GF-D8 (cell line): ENCODE measurements at places on chromosomes 3 and 15.

GRCh38 chr15:77768107-77768506, 135.4 kb upstream of the LINGO1 start:
- no peak for DNase-seq

DNA sequence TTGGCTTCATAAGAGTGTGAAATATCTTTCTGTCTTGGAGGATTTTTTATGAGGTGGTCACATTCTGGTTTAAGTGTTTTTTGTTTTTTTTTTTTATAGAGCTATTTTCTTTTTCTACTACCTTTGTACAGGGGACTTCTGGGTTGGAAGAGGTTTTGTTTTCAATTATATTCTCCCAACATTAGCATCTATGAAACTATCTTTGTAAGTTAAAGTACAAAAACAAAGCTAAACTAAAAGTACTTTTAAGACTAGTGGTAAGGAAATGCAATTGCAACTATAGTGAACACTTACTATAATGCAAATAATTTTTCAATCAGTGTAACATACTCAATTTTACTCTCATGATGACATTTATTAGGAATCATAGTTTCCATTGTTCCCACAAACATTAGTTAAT, 688.2 kb downstream of the SI start:
- DNase-seq: no peak

DNA sequence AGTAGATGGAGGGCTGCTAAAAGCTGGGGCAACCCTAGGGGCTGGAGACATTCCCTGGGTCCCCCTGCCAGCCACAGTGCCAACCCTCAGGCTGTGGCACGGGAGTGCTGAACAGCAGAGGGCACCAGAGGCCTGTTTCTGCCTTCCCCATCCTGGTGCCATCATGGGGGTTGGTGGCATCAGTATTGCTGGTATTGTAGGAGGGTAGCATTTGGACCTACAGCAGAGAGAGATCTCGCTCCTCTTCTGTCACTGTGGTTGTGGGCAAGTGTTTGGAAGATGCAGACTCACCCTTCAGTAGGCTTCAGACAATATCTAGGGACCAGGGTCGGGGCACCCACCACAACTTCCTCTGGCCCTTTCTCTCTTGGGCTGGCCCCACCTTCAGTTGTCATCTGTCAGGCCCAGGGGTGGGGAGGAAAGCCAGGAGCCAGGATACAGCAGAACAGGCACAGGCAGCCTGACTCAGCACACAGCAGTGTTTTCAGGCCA, 123.5 kb downstream of the RPLP1 start:
- DNase-seq: no peak

- no peak for DNase-seq
Measured at GRCh38 chr15:36734366-36734765, 154.9 kb downstream of the CDIN1 start.

GRCh38 chr3:134033315-134033996, 3.7 kb upstream of the SLCO2A1 start:
- no peak for DNase-seq

- DNase-seq: no peak
Measured at GRCh38 chr3:30692498-30693130, 86.2 kb downstream of the TGFBR2 start.

- DNase-seq: no peak
Measured at GRCh38 chr15:79076661-79077060, 13.9 kb downstream of the RASGRF1 start.

DNA sequence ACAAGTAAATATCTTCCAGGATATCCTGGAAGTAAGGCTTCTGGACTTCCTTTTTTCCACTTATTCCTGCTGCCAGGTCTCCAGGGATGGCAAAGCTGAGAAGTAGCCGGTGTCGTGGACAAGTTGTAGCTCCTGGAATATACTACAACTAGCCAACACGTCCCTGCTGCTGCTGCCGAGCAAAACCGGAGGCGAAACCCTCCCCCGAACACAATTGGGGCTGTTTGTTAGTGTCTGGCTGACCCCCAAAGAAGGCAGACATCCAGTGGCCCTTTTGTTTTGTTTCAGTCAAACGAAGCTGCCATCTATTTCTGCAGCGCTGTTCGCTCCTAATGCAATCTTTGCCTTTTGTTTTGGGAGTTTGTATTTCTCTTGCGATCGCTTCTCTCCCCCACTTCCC, 45.3 kb upstream of the EIF5A2 start:
- DNase-seq: no peak

- DNase-seq: no peak
Measured at GRCh38 chr3:79027593-79027992, 740.2 kb downstream of the ROBO1 start.

GRCh38 chr3:15348246-15348645, 15.9 kb upstream of the SH3BP5 start:
- DNase-seq: no peak

DNA sequence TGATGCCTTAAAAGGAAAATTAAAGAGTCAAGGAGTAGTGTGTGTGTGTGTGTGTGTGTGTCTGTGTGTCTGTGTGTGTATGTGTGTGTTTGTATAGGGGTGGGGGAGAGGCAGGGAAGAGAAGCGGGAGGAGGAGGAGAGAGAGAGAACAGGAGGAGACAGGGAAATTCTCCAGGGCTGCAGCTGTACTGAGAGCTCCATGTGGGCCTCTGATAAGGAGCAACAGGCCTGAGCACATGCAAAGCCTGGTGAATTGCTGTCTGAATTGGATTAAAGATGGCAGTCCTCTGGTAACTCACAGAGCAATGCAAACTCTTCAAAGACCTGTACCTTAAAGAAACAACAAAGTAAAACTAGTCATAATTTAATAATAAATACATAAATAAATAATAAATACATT, 70.6 kb downstream of the SEMA6D start:
- no peak for DNase-seq

DNA sequence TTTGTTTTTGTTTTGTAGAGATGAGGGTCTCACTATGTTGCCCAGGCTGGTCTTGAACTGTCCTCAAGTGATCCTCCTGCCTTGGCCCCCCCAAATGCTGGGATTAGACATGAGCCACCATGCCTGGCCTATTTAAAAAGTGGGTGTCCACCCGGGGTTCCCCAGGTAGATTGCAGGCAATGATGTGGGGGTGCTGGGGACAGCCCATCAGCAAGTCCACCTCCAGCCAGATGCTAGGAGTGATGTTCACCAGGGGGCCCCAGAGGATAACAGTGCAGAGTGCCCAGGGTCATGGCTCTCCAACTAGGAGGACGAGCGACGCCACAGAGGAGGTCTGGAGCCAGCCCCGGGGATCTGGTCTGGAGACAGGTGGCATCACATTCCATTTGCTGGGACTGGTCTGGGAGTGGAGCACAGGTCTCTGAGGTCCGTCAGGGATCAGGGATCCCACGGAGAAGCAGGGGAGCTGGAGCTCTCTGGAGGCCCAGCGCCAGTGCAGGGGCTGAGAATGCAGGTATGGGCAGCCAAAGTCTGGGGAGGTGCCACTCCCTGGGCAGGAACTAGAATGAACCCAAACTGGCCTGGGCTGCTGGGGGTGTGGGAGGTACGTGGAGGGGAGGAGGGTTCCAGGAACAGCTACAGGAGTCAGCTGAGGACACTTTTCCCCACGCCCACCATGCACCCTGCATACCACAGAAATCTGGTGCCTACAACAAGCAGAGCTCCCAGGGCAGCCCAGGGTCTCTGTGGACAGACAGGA, 51.2 kb upstream of the PCSK6 start:
- DNase-seq: no peak

DNA sequence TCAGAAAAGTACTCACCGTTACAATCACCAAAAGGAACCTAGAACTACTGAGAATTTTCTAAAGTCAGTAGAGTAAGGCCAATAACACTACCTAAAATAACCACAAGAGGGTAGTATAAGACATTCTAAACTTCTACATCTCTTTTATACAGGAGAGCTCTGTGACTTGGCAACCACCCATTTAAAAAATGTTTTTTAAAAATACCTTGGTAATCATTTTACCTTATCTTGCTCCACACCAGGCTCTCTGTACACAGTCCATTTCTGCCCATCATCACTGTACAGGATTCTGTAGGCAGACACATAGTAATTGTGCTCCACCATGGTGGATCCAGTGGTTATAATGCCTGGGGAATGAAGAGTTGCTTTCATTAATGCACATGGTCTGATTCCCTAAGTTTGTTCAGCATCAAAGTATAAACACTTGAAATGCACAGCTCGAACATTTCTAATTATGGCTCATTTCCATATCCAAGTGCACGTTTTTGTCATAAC, 54.5 kb downstream of the ST3GAL6 start:
- DNase-seq: peak; percentile 6

- no peak for DNase-seq
Measured at GRCh38 chr3:111200027-111200426, 128.4 kb downstream of the NECTIN3 start.

- DNase-seq: no peak
Measured at GRCh38 chr3:72334681-72335457, 513.4 kb downstream of the SHQ1 start.

- DNase-seq: peak; percentile 34
Measured at GRCh38 chr15:75891895-75892294, 11.8 kb upstream of the FBXO22 start.

DNA sequence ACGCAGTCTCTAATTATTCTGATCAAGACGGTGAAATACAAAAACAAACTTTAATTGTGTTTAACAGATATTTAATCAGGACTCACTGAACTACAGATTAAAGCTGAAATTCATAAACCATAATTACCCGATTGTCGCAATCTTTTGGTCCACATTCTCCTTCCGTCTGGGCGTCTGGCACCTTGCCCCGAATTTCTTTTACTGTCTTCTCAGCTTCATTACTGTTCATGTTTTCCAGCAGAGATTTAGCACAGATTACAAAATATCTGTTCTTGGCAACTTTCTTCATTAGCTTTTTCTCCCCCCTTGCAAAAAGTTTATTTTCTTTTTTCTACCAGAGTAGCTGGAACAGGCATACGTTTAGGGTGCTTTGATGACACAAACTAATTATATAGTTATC, 271.4 kb downstream of the TIGIT start:
- DNase-seq: no peak

DNA sequence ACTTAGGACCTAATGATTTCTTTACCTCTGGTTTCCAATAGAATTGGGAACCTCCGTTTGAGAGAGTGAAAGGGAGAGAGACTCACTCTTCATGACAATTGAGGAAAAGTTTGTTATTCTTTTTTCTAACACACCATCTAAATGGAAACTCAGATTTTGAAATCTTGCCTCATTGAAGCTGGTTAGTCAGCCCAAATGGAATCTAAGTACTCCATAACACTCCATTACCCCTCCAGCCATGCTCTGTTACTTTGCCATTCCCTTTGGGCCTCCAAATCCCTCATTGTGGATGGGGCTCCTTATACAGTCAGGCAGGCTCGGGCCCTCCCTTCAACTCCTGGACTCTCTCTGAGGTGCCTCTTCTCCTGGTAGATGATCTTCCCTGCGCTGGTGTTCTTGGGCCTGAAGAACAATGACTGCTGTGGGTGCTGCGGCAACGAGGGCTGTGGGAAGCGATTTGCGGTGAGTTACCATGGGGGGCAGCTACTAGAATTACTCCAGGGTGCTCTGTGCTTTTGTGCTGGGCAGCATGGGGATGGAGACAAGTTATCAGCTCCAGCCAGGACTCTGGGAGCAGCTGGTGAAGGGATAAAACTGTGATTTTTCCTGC, 1.1 kb downstream of the TM4SF4 start:
- DNase-seq: no peak

DNA sequence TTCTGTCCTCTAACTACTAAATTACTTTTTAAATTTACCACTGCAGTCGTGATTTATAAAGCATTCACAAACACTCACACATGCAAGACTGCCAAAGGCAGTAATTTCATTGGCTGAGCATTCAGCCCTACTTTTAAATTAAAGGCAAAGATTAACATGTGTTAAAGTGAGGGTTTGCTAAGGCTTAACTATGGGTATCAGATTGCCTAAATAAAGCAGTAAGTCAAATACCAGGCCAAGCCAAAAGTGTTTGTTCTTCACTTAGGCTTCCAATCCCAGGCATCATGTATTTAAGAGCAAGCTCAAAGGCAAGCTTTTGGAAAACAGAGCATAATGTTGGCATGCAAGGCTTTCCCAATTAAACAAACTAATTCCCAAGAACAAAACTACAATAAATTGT, 187.3 kb downstream of the SUCNR1 start:
- no peak for DNase-seq

DNA sequence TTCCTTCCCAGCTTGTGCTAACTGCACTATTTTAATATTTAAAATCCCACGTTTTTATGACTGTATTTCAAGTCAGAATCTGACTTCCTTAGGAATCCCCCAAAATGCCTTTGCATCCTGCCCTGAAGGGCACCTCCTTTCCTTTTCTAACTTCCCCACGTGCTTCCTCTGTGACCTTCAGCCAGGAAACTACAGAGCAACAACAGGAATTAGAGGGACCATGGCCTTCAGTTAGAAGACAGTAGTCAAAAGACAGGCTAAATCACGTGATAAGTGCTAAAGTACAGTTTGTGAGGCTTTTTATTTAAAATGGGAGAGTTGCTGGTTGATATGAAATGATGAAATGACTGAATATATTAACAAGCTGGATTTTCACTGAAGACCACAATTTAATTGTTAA, 11.8 kb upstream of the ABHD10 start:
- DNase-seq: peak; percentile 2

DNA sequence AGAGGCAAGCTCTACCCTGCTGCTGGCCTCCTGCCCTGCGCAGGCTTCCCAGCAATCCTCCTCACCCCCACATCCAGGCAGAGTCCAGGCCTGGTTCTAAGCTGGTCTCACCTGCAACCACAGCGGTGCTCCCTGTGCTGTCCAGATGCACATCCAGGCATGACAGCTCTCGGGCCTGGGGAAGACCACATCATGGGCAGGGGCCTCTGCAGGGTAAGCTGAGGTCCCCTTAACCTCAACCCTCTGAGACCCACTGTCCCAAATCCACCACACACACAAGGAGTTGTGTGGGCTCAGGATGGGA, 10.8 kb downstream of the PLA2G4D start:
- DNase-seq: no peak

- no peak for DNase-seq
Measured at GRCh38 chr3:189883113-189883753, 237.5 kb downstream of the P3H2 start.

DNA sequence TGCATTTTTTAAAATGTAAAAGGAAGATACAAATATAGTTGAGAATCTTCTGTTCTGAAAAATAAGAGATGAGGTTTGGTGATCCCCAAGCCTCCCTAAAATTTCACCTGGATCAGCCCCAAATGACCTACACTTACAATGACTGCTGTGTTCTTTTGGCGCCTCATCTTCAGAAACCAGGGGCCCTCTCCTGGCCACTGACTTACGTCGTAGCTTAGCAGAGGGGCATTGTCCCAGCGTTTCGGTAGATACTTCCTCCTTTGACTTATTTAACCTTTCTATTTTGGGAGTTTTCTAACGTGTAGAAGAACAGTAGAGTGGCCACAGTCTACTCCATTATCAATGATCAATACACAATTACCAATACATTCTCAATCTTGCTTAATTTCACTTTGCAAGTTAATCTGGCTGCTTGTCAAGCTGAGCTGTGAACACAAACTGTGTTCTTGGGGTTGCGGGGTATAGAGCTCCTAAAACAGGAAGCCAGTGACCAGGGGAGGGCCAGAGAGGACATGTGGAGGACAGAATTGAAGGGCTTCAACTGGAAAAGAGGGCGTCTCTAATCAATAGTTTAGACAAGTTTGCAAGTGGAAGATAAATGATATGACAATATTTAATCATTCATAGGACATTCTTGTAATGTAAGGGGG, 419.5 kb downstream of the LPP start:
- DNase-seq: no peak

GRCh38 chr3:189349772-189350171, 178.0 kb downstream of the TPRG1 start:
- DNase-seq: no peak
